ENCODE measurements at places on chromosomes 2 and 18. TPM values are rescaled to one million over a fixed set of nuclear protein-coding genes. Genes with fewer than 3 reads are reported as not detected.

DNA sequence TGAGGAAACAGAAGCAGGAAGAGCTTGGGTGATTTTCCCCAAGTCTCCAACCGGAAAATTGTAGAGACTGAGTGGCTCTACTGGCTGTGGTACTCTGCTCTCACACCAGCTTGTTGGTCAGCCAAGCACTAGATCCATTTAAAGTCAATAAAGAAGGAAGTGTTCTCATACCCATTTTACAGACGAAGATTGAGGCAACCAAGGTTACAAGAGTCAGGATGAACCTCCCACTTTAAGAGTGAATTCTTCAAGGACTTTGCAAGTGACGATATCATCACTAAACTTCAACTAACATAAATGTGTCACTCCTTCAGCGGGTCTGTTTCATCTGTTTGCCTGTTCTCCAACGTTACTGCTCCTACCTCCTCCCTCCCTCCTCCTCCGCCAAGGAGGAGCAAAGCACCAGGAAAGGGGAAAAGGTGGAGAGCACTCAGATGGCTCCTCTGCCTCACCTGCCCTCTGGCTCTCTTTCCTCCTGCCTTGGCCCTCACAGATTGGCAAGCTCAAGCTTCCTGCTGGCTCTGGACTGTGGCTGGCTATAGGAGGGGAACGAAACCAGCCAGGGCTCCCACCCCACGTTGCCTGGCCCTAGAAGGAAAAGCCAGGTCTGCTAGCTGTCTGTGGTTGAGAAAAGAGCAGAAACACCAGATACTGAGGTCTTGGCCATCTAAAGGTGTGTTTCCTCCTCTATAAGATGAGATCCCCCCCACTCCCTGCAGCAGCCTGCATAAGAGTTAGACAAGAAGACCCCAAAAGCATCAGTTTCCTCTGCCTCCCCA lies 3.6 kb upstream of the RAB11FIP5 start:
- no peak for DNase-seq

- no peak for DNase-seq
Observed at GRCh38 chr2:124988111-124988510, 963.0 kb downstream of the CNTNAP5 start.

Gene CNTNAP5
- 8.9 TPM for total RNA-seq

DNA sequence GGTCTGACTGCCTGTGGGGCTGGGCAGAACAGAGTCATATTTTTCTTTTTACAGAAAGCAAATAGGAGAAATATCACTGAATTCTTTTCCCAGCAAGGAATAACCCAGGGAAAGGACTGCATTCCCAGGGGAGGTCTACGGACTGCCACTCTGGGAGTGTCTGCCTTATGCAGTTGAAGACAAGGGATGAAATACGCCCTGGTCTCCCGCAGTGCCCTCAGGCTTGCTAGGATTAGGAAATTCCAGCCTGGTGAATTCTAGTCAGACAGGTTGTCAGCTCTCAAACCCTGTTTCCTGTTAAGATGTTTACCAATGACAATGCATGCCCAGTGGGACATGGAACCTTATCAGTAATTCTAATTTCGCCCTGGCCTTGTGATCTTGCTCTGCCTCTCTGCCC lies 30.3 kb upstream of the PDK1 start:
- DNase-seq: no peak

Gene CCDC178
- not detected for total RNA-seq

DNA sequence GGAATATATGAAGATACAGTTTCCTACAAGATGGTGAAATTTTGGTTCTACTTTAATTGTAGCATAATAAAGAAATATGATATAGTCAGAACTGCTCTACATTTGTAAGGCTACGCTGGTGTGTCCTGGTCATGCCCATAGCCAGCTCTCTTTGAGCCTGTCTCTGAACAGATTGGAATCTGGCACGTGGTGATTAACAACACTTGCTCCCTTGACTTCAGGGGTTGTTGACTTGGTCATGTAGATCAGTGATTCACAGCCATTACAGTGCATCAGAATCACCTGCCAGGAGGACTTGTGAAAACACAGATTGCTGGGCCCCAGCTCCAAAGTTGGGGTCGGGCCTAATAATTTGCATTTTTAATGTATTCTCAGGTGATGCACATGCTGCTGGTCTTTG lies 80.4 kb downstream of the PTPRM start:
- no peak for DNase-seq

DNA sequence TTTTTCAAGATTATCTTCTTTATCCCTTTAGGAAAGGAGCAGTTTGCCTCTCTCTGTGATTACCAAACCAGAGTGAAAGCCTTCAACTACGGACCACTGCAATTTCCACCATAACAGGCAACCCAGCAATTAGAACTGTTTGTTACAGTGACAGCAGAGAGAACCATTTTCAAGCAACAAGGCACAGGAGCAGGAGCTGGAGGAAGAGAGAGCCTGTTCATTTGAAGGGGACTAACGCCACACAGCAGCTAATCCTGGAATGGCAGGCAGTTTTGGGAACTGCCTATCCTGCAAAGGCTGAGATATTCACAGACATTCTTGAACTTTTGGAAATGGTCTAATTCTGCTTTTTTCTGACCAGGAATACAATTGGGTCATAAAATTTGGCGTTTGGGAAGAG lies 1541.9 kb upstream of the PIK3C3 start:
- no peak for DNase-seq

Gene PRKD3
- 56.7 TPM for total RNA-seq

Gene SERPINB11
- total RNA-seq: not detected

Gene MREG
- total RNA-seq: 26.8 TPM

DNA sequence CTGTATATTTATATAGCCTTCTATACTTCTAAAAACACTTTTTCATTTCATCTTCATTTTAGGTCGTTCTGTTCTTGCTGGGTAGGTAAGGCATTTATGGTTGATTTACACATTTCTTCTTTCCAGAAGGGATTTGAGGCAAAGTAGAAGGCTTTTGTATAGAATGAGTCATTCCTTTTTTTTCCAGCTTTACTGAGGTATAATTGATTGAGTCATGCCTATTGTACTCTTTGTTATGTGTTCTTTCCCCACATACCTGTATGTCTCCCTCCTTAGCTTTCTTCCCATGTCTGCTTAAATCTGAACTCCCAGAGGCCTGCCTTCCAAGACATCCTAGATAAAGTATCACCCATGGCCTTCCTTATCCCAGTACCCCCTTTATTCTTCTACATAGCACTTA lies 4.8 kb upstream of the CDC42EP3 start:
- no peak for DNase-seq

Gene PARD6G
- 21.5 TPM for total RNA-seq

Gene SP9
- total RNA-seq: not detected

Gene STK11IP
- total RNA-seq: 39.7 TPM

Data from progenitor cell of endocrine pancreas (in vitro differentiated cells).